Mesenteric fat pad (tissue), 1 donor: ENCODE measurements at places on chromosomes 4 and X. TPM values are rescaled to one million over a fixed set of nuclear protein-coding genes. Genes with fewer than 3 reads are reported as not detected.

RTL5 gene
- total RNA-seq = 7.5 TPM

PLAC8 gene
- total RNA-seq = 9.5 TPM

ERAS gene
- not detected for total RNA-seq

DNA sequence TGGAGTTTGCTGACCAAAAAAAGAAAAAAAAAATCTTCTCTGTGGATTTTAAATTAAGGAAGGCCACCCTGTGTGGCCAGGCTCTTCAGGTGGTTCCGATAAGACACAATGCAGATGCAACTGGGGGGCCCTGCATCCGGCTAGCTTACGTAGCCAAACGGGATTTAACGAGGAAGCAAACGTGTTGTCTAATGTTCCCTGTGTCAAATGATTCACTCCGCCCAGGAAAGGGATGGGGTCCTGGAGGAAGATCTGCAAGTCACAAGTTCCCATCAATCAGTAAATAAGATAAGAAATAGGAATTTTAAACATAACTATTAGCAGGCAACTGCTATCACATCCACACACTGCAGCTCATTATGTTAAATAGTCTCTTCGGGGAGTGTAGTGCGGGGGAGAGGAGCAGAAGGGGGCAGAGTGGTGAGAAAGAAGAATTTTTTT is 216.4 kb upstream of the GYPA start:
- DNase-seq = no peak

GRCh38 chr4:152699313-152699712 is 19.5 kb upstream of the TMEM154 start:
- no peak for DNase-seq

GRCh38 chrX:53262918-53263394 is 18.4 kb downstream of the IQSEC2 start:
- DNase-seq = no peak

- DNase-seq = no peak
Measured at GRCh38 chr4:155667568-155668511, 1.2 kb downstream of the GUCY1A1 start.
